ENCODE measurements at places on chromosomes 7 and 10.

GRCh38 chr10:107022600-107023354, 141.7 kb downstream of the SORCS1 start:
- no peak for DNase-seq

GRCh38 chr7:107233174-107233573, 64.4 kb downstream of the HBP1 start:
- no peak for DNase-seq

DNA sequence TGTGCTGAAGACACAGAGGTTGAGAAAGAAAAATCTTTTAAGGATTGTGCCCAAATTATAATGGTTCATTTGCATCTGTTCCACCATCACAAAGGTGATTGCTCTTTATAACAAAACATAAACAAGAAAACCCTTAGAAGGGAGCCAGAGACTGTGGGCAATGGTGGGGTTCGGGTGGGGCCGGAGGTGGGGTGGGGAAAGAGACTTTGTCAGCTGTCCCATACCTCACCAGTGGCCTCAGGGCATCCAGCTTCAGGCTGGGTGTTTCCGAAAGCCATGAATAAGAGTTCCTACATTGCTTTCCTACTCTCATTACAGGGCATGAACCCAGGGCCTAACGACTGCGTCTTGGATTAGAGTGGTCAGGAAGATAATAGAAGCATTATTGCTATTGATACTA, 227.9 kb downstream of the PHTF2 start:
- DNase-seq: no peak

- DNase-seq: no peak
Observed at GRCh38 chr7:132708470-132708869, 132.2 kb upstream of the PLXNA4 start.

DNA sequence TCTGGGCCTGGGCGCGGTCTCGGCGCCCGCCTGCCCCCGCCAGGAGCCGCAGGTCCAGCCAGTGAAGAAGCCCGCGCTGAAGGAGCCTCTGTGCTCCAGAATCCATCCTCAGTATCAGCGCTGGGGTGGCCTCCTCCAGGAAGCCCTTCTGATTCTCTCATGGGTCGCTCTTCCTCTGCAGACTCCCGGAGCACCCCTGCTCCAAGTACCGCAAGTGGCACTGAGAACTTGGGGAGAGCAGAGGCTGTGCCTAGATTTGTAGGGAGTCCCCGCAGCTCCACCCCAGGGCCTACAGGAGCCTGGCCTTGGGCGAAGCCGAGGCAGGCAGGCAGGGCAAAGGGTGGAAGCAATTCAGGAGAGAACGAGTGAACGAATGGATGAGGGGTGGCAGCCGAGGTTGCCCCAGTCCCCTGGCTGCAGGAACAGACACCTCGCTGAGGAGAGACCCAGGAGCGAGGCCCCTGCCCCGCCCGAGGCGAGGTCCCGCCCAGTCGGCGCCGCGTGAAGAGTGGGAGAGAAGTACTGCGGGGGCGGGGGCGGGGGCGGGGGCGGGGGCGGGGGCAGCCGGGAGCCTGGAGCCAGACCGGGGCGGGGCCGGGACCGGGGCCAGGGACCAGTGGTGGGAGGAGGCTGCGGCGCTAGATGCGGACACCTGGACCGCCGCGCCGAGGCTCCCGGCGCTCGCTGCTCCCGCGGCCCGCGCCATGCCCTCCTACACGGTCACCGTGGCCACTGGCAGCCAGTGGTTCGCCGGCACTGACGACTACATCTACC, at the start of gene ALOX5:
TSS of gene ALOX5 (plus strand) at position 641 of the 774 bp plus-strand sequence. CDS start at position 705, 64 bp downstream.
- DNase-seq: peak; percentile 23

DNA sequence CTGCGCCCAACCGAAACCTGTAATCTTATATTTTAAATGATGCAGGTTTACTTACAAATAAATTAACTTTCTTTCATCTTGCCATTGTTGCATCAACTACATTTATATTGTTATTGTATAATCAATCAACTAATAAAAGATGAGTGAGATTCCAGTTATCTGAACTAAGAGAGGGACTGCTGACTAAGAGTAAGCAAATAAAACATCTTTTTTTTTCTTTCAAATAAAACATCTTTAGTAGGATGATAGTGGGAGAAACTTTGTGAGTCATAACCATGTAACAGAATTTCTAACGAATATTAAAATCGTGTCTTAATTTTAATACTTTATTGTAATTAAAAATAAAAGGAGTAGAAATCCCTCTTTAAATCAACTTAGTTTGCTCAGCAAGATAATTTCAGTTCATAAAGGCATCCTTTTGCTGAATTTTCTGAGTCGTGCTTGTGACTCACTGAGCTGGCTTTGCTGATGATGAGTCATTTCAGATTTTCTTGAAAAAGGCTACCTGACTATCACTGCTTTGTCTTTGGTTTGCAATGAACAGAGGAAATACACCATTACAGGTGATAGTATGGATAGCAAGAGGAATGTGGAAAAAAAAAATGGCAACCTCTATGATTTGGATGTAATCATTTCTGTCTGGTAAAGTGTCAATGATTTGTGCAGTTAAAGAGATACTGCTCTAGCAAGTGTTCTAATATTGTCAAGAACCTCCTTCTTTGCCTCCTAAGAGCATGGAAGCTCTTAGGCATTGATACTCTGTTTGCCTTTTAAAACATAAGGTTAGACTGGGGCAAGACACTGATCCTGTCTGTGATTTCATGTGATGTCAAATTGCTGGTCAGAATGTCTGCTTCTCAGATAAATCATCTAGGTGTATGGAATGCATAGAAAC, 119.5 kb downstream of the GPR158 start:
- DNase-seq: no peak

- DNase-seq: no peak
Observed at GRCh38 chr10:51083356-51083853, 9.1 kb downstream of the PRKG1 start.

DNA sequence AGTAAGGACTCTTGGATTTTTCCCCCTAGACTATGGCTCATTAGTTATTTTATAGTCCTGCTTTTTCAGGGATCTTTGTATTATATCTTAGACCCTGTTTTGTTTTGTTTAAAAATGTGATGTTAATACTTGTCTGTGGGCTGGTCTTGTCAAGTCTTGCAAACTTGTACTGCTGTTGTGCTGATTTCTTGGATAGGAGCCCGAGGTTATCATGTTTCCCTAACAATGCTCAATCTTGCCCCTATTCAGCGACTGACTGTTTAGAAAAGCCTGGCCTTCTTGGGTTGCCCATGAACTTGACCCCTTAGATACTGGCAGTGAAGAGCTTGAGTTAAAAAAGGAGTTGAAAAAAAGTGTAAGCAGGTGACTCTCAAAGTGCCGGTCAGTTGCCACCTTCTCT, 115.7 kb downstream of the KIAA1217 start:
- no peak for DNase-seq

GRCh38 chr7:158781217-158781973, 47.9 kb downstream of the ESYT2 start:
- no peak for DNase-seq

- DNase-seq: no peak
Observed at GRCh38 chr7:154837622-154838021, 165.3 kb downstream of the PAXIP1 start.

DNA sequence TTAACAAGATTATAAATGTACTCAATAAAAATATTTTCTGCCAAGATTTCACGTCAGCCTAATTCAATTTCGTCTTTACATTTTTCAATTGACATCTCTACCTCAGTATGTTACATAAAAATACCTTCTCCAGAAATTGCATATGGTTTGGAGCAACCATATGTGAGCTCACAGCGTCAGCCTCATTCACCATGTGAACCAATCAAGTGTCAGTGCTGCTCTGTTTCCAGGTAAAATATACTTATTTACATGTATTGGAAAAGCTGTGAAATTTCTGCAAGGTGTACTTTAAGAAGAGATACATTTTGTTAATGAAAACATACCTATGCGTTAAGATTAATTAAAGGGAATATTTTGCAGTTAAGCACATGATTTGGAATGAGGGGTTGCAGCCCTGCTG, 110.7 kb upstream of the PRSS1 start:
- no peak for DNase-seq

- no peak for DNase-seq
Observed at GRCh38 chr10:9621216-9621615, 1396.5 kb upstream of the CELF2 start.

Measured in NCI-H2029 (cell line).